ENCODE measurements at places on chromosomes 2 and 18.

- no peak for ATAC-seq
These were observed 451.1 kb upstream of the NETO1 start for GRCh38 chr18:73318739-73319479.

GRCh38 chr2:220090050-220090449, 462.6 kb downstream of the SLC4A3 start:
- no peak for ATAC-seq

DNA sequence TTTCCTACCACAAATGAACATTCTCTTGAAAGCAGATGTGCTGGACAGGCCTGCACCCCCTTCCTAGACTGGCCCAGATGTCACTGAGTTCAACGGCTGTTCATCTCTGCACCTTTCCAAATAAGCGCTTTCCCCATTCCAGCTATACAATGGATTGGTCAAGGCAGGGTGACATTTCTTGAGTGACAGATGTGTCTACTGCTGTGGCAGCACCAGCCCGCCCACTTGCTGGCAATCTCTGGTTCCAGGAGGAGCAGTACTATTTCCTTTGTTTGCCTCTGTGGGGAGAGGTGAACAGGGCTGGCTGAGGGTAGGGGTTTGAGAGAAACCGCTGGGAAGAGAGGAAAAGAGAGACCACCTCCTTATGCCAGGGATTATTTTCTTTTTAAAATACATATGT, 269.5 kb upstream of the POU3F3 start:
- no peak for ATAC-seq

- ATAC-seq = no peak
These were observed 37.1 kb downstream of the CRIM1 start for GRCh38 chr2:36392571-36393255.

GRCh38 chr18:63895190-63895589, 7.7 kb downstream of the SERPINB2 start:
- no peak for ATAC-seq

GRCh38 chr2:219573166-219573565, 1.1 kb downstream of the INHA start:
- ATAC-seq = no peak

Data from esophagus mucosa (tissue), 1 donor.